GM04504 (cell line): ENCODE measurements at places on chromosomes 4 and X.

DNA sequence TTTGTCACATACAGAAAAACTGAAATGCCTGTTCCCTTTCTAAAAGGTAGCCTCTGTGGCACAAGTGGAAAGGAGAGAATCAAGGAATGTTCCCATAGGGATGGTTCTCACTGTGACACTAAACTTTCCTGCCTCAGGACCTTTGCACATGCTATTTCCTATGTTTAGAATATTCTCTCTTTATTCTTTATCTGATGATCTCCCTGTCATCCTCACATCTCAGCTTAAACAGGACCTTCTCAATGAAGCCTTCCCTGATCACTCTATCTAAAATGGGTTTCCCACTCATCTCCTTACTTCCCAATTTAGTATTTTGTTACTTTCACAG lies 32.3 kb downstream of the HOPX start:
- no peak for DNase-seq

DNA sequence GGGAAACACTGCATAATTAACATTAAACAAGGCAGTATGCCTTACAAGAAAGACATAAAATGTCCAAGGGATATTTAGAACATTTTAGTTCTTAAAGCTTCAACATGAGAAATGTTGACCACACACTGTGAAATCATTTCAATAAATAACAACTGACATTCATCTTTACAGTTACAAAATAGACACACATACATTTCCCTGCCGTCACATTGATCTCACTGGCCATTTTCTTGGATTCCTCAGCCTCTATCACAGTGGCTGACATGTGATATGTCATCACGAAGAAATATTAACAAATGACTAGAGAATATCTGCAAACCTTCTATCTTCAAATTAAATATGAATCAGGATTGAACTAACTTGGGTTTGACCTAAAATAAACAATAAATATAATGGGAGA lies 1.9 kb downstream of the CXCL2 start:
- no peak for DNase-seq

GRCh38 chr4:40183615-40184411 lies 13.0 kb upstream of the RHOH start:
- no peak for DNase-seq

DNA sequence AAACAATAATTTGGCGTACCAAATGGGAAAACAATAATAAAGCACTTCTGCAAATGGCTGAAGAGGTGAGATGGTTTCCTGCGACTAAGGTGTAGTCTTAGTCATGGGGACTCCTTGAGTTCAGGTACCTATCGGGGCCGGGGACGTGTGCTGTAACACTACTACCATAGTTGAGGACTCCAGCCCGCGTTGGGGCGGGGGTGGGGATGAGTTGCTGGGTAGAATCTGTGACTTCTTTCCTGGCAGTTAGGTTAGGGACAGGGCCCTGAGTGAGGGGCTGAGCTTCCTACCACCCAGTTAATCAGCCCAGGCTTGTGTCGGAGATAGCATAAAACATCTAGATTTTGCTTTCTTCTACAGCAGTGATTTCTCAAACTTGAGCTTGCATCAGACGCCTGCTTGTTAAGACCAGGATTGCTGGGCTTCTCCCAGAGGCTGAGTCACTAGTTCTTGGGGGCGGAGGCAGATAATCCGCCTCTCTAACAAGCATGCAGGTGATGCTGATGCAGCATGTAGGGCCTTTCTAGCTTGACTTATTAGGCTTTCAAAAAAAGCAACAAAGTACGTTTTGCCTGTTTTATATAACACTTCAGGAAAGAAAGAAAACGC lies 30.2 kb downstream of the RBBP7 start:
- no peak for DNase-seq

DNA sequence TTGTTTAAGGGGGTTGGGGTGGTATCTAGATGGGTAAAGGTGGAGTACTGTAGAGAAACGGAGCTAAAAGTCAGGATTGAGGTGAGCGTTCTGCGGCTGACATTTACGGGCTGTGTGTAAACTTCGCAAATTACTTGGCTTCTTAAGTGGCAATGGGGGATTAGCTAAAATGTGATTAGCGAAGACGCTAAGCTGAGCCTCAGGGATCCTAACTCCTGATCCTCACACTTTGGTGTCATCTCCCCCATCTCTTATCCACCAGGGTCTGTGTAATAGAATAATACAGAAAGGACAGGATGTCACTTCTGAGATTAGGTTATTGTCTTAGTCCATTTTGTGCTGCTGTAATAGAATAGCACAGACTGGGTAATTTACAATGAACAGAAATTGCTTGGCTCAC lies 10.6 kb upstream of the FAT1 start:
- DNase-seq: no peak

- no peak for DNase-seq
Observed at GRCh38 chr4:26558166-26558895, 25.6 kb upstream of the TBC1D19 start.

DNA sequence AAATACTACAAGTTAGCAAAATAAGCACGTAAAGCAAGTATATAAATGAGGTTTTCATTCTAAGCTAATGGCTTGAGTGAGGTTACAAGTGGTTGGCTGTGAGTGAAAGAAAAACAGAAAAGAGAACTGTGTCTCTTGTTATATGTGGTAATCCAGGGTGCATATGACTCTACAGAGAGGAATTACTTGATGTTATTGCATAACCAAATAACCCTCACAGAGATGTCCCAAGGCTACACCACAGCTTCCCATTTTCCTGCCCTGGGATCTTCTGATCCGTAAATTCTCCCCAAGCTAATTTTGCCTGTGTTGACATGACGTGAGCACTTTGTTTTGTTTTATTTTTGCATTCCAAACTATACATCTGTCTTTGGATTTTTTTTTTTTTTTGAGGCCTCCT lies 470.0 kb upstream of the INTU start:
- DNase-seq: peak; percentile 65

DNA sequence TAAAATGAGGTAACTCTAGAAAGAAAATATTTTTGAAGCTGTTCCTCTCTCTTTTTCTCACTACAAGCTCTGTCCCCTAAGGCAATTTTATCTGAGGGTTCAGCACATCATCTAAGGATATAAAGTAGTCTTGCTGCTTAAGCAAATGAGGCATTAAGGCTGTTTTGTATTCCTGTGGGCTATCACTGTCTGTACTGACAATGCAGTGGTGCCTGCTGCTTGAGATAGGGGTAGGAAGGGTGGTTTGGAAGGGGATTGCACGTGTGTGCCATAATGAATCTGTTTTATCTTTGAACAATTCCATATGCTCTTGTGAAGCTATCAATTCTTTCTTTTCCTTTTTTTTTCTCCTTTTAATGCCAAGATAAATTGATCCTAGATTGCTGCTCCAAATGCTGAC lies 128.0 kb upstream of the ATOH1 start:
- no peak for DNase-seq

DNA sequence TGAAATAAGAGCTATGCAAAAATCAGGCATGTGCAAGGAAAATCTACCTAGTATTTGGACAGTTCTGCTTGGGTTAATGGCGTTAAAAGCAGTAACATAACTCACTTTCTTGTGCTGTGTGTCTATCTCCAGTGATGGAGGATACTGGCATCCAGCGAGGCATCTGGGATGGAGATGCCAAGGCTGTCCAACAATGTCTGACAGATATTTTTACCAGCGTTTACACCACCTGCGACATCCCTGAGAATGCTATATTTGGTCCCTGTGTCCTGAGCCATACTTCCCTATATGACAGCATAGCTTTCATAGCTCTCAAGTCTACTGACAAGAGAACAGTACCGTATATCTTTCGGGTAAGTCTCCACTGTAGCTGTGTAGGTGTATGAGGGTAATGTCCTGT lies 2.6 kb downstream of the PRDM8 start:
- no peak for DNase-seq

DNA sequence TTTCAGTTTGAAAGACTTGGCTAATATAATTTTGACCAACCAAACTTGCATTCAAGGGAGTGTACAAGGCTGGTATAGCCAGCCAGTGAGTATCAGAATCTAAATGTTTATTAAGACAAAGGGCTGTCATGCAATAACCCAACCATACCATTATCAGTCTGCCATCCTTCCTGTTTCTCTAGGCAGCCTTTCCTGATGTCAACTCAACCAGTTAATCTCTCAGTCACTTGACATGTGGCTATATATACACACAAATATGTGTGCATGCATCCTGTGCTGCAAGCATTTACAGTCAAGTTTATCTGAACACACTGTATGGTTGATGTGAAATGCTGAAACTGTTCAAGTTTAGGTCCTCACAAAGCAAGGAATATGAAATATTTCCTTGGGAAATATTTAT lies 17.2 kb downstream of the BTK start:
- DNase-seq: no peak

- DNase-seq: no peak
Observed at GRCh38 chr4:151960449-151961230, 199.8 kb upstream of the GATB start.

- no peak for DNase-seq
Observed at GRCh38 chrX:110257889-110258288, 60.0 kb downstream of the AMMECR1 start.

DNA sequence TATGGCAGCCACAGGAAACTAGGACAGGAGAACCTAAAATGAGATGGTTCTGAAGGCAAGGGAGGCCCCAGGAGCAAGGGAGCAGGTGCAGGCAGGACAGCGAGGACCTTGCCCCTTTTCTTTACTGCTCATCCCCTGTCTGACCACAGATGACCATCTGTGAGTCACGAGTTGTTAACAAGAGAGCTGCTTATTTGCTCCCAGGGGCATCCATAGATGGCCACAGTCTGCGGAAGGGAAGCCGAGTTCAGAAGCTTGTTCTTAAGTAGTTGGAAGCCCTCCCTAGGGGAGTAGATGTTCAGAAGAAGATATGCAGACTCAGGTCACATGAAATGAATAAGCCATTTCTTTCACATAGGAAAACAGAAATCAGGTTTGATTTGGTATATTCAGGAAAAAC lies 69.4 kb downstream of the EVC2 start:
- DNase-seq: no peak

DNA sequence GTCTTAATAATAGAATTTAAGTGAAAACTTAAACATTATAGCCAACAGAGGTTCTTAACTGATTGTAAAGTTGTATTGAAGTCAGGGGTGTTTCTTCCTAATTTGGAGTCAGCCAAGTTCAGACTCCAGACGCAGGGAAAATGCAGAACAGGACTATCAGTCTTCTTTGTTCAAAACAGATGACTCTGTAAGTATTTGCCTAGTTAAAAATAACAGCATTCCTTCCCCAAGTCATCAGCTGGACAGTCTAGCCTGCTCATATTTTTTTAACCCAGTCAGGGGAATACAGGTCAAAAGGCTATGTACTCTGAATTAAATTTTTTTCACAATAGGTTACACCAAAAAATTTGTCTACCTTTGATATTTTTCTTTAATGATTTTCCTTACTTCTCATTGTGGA lies 73.8 kb upstream of the DCLK2 start:
- DNase-seq: no peak

DNA sequence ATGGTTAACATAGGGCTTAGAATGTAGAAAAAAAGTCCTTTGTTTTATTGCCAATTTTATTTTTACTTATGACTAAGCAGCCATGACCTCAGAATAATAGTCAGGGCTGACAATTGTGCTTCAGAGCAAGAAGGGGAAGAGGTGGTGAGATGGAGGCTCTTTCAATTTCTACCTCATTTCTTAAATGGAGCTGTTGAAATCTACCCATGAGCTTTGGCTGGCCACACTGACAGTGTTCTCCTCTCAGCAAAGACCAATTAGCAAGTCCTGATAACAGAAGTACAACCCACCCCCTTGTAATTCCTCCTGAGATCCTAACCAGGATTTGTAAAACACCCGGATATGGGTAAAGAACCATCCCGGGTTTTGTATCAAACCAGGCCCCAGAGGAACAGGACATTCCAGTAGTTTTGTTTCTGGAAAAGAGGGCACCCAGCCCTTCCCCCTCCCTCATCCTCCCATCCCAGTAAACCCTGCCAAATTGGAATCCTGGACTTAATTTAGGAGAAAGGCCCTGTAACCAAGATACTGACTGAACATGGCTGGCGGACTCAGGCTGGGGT lies at the start of gene HEPH:
Gene HEPH (plus strand): TSS at position 399 of the 563 bp plus-strand sequence. CDS start 6,324 bp downstream, outside the sequence.
- peak; percentile 22 for DNase-seq

DNA sequence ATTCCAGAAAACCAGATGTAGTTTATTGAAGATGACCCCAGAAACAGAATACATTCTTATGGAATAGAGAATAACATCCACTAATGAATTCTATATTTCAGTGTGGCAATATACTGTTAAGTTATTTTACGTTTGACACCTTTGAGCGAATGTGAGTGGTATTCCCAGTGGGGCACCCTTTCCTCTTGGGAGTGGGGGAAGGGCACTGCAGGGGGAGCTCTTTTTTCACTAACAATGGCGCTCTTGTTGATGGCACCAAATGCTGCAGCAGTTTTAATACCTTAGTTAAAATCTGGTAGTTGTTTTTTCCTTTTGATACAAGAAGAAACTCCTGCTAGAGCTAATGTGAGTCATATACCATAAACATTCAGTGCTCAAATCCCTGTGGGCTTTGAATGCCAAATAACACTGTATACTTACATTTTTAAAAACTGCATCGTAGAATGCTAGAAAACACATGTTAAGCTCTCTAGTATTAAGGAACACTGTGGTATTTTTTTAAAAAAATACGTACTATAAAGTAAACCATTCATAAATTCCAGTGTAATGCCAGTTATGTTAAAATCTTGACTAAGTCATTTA lies 178.5 kb downstream of the DCHS2 start:
- DNase-seq: no peak

DNA sequence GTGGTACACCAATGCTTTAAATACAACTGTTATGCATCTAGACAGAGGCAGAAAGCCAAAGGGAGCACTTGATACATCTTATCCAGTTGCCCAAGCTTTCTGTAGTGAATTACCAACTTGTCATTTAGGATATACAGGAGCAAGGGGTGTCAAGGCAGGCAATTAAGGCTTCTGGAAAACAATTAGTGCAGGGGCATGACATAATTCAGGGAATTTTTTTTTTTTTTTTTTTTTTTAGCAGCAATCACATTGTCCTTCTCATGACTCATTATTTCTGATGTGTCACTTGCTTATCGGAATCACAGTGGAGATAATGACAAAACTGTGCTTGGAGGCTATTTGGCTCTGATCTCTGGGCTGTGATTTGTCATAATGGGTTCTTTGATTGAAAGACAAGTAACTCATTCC lies 259.5 kb downstream of the ARHGAP24 start:
- no peak for DNase-seq

GRCh38 chr4:153834901-153835300 lies 46.0 kb upstream of the SFRP2 start:
- no peak for DNase-seq

DNA sequence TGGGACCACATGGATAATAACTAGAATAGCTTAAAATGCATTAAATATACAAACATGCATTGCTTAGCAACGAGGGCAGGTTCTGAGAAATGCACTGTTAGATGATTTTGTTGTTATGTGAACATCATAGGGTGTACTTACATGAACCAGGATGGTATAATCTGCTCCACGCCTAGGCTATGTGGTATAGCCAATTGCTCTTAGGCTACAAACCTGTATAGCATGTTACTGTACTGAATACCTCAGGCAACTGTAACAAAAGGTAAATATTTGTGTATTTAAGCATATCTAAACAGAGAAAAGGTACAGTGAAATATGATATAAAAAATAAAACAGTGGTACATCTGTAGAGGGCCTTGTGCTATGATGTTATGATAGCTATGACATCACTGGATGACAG lies 169.2 kb upstream of the IL15 start:
- no peak for DNase-seq
